Hepatocyte (in vitro differentiated cells): ENCODE measurements at places on chromosomes 1 and 21.
A peak's percentile ranks its signal among the peaks of the same experiment; 100 is the strongest.

DNA sequence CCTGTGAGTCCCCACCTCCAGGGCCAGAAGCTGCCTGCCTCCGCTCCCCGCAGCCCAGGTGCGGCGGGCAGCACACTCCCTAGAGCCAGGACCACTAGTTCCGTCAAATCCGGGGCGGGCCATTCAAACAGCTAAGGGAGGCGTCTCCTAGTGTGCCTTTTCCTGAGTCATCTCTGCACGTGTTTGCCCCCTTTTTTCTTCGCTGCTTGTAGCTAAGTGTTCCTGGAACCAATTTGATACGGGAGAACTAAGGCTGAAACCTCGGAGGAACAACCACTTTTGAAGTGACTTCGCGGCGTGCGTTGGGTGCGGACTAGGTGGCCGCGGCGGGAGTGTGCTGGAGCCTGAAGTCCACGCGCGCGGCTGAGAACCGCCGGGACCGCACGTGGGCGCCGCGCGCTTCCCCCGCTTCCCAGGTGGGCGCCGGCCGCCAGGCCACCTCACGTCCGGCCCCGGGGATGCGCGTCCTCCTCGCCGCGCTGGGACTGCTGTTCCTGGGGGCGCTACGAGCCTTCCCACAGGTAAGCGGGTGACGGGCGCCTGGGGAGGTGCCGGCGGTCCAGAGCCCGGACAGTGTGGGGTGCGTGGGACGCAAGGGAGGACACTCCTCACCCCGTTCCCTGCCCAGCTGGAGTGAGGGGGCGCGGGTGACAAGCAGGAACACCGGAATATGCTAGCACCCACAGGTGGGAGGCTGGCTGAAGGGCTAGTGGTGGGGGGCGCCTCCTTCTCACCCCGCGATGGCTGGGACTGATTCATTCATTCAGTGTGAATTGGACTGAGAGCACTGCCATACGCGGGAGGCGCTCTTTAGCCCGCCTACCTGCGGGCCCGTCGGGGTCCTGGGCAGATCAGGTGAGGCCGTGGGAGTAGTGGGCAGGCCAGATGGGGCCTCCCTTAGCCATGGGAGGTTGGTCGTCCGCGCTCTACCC, at the start of gene TNFRSF8:
TNFRSF8 (plus strand) TSS at position 163 of the 932 bp plus-strand sequence; CDS start at position 459, 296 bp downstream.
- no peak for DNase-seq
- no peaks in the 10 kb centered on the region for H3K36me3 ChIP-seq
- H3K27me3 ChIP-seq: peaks cover 56% of the 10 kb centered on the region
- H3K4me3 ChIP-seq: no peak within 1 kb of the TSS

DNA sequence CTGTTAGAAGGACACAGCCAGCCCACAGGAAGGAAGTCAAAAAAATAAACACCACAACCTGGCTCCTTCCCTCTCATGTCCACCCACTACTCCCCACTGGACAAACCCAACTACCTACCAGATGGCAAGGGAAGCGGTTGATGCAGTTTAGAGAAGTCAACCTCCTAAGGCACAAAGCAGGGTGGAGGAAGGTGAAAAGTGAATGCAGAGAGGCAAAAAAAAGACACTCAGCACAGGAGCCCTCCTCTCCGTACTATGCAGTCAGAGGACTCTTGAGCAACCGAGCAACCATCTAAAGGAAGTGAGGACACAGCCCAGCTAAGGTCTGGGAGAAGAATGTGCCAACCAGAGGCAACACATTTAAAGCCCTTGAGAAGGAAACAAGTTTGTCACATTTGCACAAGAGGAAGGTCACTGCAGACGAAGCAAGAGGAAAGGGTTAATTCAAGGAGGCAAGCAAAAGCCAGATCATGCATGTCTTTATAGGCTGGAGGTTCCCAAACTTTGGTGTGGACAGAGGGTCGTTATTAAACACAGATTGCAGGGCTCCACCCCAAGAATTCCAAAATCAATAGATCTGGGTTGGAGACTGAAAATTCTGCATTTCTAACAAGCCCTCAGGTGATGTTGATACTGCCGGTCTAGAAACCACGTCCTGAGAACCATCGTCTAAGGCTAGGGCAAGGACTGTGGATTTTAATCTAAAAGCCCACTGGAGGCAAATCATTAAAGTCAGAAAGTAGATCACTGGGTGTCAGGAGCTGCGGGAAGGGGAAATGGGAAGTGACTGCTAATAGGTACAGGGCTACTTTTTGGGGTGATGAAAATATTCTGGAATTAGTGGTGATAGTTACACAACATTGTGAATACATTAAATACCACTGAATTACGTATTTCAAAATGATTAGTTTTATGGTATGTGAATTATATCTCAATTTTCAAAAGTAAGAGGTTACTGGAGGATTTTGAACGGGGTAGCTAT, 19.7 kb downstream of the TP53BP2 start:
- H3K36me3 ChIP-seq: no peaks in the 10 kb centered on the region
- H3K27ac ChIP-seq: no peak overlapping the region
- no peak for DNase-seq
- no peak overlapping the region for H3K4me3 ChIP-seq
- H3K27me3 ChIP-seq: no peaks in the 10 kb centered on the region
- no peaks in the 10 kb centered on the region for H3K4me1 ChIP-seq

DNA sequence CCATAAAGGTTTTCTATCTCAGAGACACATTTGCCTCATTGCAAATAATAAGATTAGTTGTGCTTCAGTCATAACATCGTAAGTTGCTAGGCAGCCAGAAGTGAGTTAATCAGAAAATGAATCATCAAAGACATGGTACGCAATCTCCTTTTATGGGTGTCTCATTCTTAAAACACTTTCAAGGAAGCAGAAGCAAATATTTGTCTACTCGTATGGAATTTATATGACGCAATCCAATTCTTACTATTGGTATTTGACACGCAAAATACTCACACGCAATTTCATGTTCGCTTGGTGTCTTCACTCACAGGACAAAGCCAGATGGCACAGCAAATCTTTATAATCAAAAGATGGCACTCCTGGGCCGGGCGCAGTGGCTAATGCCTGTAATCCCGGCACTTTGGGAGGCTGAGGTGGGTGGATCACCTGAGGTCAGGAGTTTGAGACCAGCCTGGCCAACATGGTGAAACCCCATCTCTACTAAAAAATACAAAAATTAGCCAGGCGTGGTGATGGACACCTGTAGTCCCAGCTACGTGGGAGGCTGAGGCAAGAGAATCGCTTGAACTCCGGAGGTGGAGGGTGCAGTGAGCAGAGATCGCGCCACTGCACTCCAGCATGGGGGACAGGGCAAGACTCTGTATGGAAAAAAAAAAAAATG, 56.4 kb downstream of the HLCS start:
- H3K27ac ChIP-seq: peak overlapping the region; percentile 92
- H3K27me3 ChIP-seq: no peaks in the 10 kb centered on the region
- no peak overlapping the region for H3K4me3 ChIP-seq

GRCh38 chr1:201792534-201793305, 36.2 kb upstream of the IPO9 start:
- peak; percentile 88 for DNase-seq
- no peaks in the 10 kb centered on the region for H3K27me3 ChIP-seq
- H3K27ac ChIP-seq: peak overlapping the region; percentile 80
- peaks cover 20% of the 10 kb centered on the region for H3K4me1 ChIP-seq
- no peaks in the 10 kb centered on the region for H3K36me3 ChIP-seq

DNA sequence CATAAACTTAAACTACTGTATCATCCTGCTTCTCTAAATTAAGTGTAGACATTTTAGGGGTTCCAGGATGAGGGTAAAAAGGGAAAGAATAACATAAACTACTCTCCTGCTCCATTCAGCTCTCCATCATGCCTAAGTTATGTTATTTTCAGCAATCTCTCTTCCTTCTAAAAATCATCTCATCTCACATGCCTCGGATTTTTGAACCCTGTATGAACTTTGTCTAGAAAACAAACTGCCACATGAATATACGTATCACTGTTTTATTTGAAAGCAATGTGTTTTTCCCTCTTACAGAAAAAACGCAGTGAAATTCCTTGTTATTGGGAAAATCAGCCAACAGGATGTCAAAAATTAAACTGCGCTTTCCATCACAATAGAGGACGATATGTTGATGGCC, 32.6 kb downstream of the ZBED6 start:
- DNase-seq: no peak
- no peak overlapping the region for H3K27ac ChIP-seq
- H3K36me3 ChIP-seq: peaks cover 12% of the 10 kb centered on the region
- H3K4me3 ChIP-seq: no peak overlapping the region
- H3K27me3 ChIP-seq: no peaks in the 10 kb centered on the region
- H3K4me1 ChIP-seq: no peaks in the 10 kb centered on the region

- peak; percentile 35 for DNase-seq
- H3K4me1 ChIP-seq: peaks cover 25% of the 10 kb centered on the region
- H3K36me3 ChIP-seq: no peaks in the 10 kb centered on the region
- H3K4me3 ChIP-seq: peak overlapping the region; percentile 24
- H3K27me3 ChIP-seq: no peaks in the 10 kb centered on the region
These were observed 379 bp downstream of the RER1 start for GRCh38 chr1:2391931-2392509.

DNA sequence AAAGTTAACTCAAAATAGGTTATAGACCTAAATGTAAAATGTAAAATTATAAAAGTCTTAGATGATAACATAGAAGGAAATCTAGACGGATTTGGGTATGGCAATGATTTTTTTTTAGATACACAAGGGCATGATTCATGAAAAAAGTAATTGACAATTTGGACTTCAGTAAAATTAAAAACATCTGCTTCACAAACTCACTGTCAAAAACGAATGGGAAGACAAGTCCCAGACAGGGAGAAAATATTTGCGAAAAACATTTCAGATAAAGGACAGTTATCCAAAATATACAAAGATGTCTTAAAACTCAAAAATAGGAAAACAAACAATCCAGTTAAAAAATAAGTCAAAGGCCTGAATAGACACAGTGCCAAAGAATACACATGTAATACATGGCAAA, 9.7 kb upstream of the PTGS2 start:
- no peaks in the 10 kb centered on the region for H3K27me3 ChIP-seq
- H3K27ac ChIP-seq: no peak overlapping the region
- H3K4me3 ChIP-seq: no peak overlapping the region
- H3K36me3 ChIP-seq: no peaks in the 10 kb centered on the region
- no peak for DNase-seq

GRCh38 chr1:103265551-103265950, 157.2 kb upstream of the COL11A1 start:
- peak overlapping the region; percentile 66 for H3K27ac ChIP-seq
- H3K27me3 ChIP-seq: no peaks in the 10 kb centered on the region
- no peak overlapping the region for H3K4me3 ChIP-seq

DNA sequence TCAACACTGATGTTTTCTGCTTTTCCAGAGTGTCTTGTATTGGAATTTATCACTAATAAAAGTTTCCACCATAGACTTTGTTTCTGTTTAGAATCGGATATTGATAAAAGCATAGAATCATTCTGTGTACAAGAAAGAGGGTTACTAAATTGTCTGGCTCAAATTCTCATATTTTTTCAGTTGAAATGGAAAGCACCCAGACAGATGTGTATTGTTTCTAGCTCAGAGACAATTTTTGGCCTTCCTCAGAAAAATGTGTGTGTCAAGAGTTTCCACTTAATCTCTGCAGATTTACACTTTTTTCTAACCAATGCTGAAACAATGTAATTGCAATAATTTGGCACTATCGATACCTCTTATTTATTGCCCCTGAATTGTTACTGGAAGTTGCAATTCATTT, 20.2 kb downstream of the LHX9 start:
- H3K27ac ChIP-seq: no peak overlapping the region
- H3K27me3 ChIP-seq: peaks cover 10% of the 10 kb centered on the region
- no peak overlapping the region for H3K4me3 ChIP-seq
- no peaks in the 10 kb centered on the region for H3K4me1 ChIP-seq
